ENCODE measurements at places on chromosomes 7 and 10.

GRCh38 chr7:2379821-2380450 lies 23.5 kb upstream of the CHST12 start:
- DNase-seq, result no peak

GRCh38 chr10:78124167-78124566 lies 90.5 kb downstream of the RPS24 start:
- no peak for DNase-seq

DNA sequence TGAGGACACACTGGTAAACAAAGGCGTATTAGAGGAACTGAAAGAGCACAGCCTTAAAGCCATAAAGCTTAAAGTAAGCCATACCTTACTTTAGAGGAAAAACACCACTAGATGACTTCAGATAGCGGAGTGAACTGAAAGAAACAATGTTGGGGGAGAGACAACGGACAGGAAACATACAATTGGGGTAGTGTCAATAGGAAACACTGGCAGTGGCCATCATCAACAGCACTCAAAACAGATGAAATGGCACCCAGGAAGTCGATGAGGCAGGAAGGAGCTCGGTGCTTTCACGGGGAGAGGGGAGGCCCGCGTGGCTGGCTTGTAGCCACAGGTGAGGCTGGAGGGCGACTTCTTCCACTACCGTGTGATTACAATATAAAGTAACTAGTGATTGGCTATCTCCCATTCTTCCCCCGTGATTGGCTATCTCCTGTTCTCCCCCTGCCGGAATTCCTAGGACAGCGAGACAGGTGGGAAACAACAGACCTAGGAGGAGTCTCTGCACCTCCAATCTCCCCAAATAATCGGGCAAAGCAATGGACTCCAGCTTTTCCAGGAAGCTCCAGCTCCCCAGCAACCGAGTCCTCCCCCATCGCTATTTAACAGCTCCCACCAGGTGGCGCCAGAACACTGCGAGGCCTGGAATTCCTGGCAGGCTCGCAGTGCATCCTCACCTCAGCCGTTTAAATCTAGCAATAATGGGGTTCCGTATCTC lies 2.4 kb upstream of the TAS2R38 start:
- peak; percentile 12 for DNase-seq

DNA sequence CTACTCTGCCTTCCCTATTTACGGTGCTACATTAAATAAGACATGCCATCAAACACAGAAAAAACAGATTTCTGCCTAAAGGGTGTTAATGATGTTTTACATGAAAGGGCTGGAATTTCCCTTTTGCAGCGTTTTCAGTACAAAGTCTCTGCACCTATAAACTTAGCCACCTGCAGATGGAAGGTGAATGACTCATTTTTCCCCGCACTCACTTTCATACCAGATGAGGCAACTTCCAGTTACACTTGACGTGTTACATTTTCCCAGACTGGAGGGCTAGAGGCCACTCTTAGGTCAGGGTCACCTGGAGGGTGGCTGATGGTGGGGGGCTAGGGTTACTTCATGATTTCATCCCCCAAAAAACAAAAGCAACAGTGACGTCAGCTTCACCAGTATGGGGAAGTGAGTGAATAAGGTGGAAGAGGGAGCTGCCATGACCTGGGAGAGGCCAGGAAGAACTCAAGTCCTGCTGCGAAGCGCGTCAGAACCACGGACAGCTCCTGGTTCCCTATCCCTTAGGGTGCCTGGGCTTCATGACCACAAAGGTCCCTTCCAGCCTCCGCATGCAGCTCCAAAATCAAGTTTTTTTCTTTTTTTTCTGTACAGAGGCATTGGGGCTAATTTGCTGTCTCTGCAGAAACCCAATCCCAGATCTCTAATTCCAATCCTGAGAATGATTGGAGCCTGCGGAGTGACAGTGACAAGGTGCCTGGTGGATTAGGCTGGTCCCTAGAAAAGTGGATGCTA lies 94.0 kb downstream of the ADARB2 start:
- DNase-seq, result no peak

- DNase-seq, result no peak
Observed at GRCh38 chr7:76285604-76286374, 16.7 kb upstream of the HSPB1 start.

DNA sequence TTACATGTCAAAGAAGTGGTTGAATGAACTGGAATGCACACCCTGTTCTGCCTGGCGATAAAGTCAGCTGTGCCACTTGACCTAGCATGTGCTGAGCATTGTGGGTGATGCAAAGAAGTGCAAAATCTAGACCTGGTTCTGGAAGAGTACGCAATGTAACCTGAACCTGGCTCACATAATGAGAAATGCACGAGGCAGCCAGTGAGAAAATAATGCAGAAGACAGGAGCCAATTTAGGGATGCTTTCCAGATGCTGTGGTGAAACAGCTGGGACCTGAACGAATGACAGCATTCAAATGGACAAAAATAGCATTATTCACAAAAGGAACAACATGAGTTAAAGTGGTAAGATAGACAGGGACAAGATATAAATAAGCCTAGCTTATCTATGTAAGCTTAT lies 402.6 kb downstream of the SORCS1 start:
- DNase-seq, result no peak

- DNase-seq, result peak; percentile 71
Observed at GRCh38 chr7:92645114-92646061, 55.2 kb upstream of the FAM133B start.

DNA sequence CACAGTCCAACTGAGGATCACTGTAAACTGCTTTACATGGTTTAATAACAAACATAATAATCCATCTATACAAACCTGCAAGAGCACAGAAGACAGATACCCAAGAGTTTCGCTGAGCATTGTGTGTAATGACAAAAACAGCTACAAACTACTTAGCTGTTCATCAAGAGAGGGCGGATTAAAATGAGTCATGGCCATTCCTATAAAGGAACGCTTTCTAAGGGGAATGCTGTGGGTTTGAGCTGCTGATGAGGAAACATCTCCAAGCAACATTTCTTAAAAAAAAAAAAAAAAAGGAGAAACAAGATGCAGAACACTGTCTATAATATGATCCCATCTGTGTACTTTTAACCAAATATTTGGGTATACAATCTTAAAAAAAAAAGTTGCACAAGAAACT lies 33.8 kb downstream of the VOPP1 start:
- DNase-seq, result no peak

- no peak for DNase-seq
Observed at GRCh38 chr10:5592070-5592469, 67.3 kb downstream of the CALML3 start.

DNA sequence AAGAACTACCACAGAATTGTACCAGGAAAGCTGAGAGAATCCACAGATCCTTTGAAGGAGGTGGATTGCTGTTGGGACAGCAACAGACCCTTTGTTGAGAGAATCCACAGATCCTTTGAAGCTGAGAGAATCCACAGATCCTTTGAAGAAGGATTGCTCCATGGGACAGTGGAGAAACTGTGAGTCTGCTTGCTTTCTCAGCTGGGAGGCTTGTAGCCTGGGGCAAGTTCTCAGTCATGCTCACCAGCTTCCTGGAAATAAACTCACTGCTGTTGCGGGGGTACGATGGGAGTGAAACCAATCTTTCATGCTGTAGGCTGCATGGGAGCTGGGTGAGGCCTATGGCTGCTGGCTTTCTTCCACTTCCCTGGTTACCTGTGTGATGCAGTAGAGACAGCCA lies 106.3 kb downstream of the C7orf25 start:
- DNase-seq, result no peak

DNA sequence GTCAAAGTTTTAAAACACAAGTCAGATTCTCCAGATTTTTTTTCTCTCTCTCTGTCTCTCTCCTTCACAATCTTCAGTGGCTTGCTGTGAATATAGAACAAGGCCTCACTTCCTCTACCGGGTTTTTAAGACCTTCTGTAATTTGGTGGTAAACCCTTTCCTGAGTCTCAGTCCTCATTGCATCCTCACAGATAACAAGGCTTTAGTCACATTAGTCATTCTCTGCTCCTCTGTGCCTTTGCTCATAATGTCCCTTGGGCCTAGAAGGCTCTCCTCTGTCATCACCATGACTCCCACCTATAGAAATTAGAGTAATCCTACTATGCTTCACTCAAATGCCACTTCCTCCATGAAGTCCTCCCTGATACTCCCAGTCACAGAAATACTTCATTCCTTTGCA lies 172.7 kb upstream of the HPS1 start:
- DNase-seq, result no peak

DNA sequence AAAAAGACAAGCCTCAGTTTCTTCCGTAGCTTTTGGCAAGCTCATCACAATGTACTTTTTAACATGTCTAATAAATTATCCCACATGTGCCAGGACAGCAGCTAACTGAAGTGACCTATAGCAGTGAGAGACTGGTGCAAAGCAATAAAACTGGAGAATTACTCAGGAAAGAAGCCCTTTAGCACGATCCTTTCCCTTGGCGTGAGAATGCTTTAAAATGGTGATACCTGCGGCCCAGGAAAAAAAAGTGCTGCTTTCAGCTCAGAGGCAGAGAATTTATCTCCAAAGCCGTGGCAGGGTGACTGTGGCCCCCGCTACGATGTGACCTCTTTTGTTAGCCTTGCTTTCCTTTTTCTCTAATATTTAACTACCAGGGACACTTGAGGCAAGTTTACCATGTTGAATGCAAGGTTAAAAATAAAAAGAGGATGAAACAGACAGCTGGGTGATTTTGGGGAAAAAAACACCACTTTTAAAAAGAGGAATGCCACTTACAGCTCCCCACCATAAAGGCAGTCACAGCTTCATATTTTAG lies 184.0 kb downstream of the FANK1 start:
- no peak for DNase-seq

DNA sequence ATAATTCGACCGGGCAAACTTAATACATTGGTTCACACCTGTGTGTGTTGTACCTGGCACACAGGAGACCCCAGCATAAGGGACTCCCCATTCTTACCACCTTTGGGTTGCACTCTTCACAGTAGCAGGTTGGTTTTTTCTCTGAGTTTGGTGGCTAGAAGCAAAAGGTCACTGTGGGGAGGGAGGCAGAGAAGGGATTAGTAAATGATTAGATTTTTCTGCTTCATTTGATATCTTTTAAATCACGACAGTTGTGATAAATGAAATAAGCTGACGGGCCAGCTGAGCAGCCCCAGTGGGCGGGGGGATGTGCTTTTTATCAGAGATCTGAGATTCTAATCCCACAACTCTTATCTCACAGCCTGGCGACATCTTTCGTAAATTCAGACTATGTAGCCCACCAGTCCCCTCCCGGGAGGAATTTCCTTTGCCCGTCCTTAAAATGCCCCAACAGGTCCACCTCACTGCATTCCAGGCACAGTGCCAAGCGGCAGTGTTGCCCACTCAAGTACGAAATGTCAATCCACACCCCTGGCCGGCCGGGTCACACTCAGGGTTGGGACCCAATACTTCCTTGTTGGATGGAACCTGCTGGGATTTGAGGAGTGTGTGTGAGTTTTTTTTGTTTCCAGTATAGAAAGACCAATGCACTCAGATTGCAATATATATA lies 10.5 kb upstream of the KCP start:
- no peak for DNase-seq

DNA sequence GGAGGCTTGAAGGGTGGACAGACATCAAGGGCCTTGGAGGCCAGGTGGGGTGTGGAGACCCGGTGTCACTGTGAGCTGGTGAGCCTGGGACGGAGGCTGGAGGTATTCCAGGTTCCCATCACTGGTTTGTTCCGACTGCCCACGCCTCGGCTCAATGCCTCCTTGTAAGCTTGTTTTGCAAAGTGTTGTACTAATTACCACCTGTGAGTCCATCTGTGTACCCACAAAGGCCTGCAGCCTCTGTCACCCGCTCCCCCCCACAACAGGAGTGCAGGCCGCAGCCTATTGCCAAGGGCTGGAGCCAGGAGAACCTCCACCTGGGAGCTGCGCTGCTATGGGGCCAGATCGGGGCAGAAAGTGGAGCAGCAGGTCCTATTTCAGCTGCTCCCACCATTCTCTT lies 521.8 kb upstream of the DPP6 start:
- no peak for DNase-seq

GRCh38 chr10:44618910-44619309 lies 234.0 kb upstream of the CXCL12 start:
- DNase-seq, result no peak

- DNase-seq, result no peak
Observed at GRCh38 chr7:64515330-64515729, 47.5 kb downstream of the ZNF680 start.

GRCh38 chr7:130853503-130854279 lies 119.7 kb upstream of the KLF14 start:
- DNase-seq, result no peak

All from NCI-H524 treated with DMSO at 0.1 percent for 48 hours (cell line).